ENCODE measurements at places on chromosomes 13 and 19. TPM values are rescaled to one million over a fixed set of nuclear protein-coding genes. Genes with fewer than 3 reads are reported as not detected.
A peak's percentile ranks its signal among the peaks of the same experiment; 100 is the strongest.

DNA sequence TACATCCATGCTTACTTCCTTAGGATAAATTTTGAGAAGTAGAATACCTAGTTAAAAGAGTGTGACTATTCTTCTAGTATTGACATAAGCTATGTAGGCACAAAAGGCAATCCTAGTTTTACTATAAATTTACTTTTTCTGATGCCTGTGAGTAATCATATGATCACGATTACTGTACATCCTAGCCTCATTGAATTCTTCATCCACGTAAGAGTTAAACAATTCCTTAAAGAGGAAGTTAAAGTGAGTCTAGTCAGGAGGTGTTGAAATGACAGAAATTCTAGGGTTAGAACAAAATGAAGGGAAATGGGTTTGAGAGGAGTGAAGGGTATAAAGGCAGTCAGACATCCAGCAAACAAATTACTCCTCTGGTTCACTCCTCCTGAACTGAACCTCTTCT lies at the start of gene ACOD1:
Gene ACOD1 (plus strand): TSS at position 363 of the 400 bp plus-strand sequence. CDS start 48 bp downstream, outside the sequence.
- DNase-seq: no peak

- DNase-seq: no peak
Measured at GRCh38 chr13:77919246-77919920, 752 bp upstream of the EDNRB start.

- no peak for DNase-seq
Measured at GRCh38 chr13:101157261-101157660, 259.0 kb downstream of the NALCN start.

DNA sequence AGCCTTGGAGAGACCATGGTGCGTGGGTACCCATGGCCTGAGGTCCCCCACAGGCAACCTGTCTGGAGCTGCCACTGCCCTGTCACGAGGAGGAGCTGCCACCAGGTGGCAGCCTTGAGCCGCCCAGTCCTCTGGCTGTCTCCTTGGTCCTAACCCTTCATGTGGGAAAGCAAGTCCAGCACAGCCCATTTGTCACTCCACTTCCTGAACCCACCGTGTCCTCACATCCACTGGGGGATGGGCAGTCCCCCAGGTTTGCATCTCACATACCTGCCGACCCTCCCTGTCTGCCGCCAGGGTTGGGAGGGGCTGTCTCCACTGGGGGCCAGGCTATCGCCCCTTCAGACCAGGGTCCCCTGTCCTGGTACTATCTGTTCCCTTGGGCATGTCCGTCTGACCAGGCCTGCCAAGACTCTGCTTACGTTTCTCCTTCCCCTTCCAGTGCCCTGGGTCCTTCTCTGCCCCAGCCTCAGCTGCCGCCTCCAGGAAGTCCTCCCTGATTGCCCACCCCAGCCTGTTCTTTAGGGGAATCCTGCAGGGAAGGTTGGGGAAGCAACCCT lies 4.5 kb downstream of the FAM174C start:
- DNase-seq: no peak

DNA sequence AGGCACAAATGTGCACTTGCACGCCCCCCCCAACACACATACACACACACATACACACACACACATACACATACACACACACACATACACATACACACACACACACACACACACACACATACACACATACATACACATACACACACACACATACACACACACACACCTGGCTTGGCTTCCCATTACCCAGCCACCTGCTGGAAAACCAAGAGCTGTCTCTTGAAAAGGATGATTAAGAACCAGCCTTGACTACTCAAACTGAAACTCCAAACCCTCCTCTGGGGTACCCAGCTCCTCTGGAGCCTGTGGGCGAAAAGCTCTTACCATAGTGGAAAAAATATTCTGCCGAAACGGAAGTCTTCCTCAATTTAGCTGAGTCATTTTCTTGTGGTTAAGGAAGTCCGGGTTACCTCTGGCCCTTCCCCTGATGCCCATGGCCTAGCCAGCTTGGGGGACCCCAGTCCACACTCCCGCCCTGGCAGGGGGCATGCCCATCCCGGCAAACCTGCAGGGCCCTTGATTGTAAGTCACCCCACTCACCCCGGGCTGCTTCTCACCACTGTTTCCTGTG lies 21.9 kb downstream of the CEBPA start:
- no peak for DNase-seq

GRCh38 chr19:46297700-46298478 lies 1.0 kb downstream of the HIF3A start:
- peak; percentile 97 for DNase-seq

KLK14 gene
- total RNA-seq: not detected

Measured in esophagus muscularis mucosa (tissue), 4 donors.